ENCODE measurements at places on chromosomes 11 and 22. TPM values are rescaled to one million over a fixed set of nuclear protein-coding genes. Genes with fewer than 3 reads are reported as not detected.

The CCDC15 gene
- 2.7 TPM for total RNA-seq

The CRACR2B gene
- 22.6 TPM for total RNA-seq

The WEE1 gene
- 28.9 TPM for total RNA-seq

The FDX1 gene
- 17.2 TPM for total RNA-seq

The PHF21B gene
- total RNA-seq = not detected

The MAPK11 gene
- total RNA-seq = 15.1 TPM

The SLCO2B1 gene
- 145 TPM for total RNA-seq

The OR8A1 gene
- not detected for total RNA-seq

The UCP3 gene
- total RNA-seq = 1.0 TPM

The CTSW gene
- 9.1 TPM for total RNA-seq

The GLB1L3 gene
- total RNA-seq = 0.12 TPM

The NOX4 gene
- 0.86 TPM for total RNA-seq

The CARD16 gene
- total RNA-seq = 55.9 TPM

The MUC5B gene
- 33.4 TPM for total RNA-seq

The TBX1 gene
- 4.4 TPM for total RNA-seq

The MRGPRF gene
- 22.6 TPM for total RNA-seq

The SCGB2A2 gene
- total RNA-seq = not detected

The ACR gene
- 1.4 TPM for total RNA-seq

The MYO18B gene
- total RNA-seq = 0.06 TPM

The APOA4 gene
- total RNA-seq = not detected

The MS4A4A gene
- total RNA-seq = 93.6 TPM

The MS4A3 gene
- 0.73 TPM for total RNA-seq

The MIOX gene
- not detected for total RNA-seq

The ENTHD1 gene
- 0.16 TPM for total RNA-seq

The YPEL1 gene
- 6.9 TPM for total RNA-seq

The MS4A1 gene
- total RNA-seq = 1.7 TPM

The SOX6 gene
- 4.7 TPM for total RNA-seq

The RIMBP3C gene
- total RNA-seq = 0.17 TPM

The SMIM35 gene
- total RNA-seq = not detected

The SLC5A4 gene
- 0.73 TPM for total RNA-seq

The PTGDR2 gene
- 0.21 TPM for total RNA-seq

The TBX10 gene
- not detected for total RNA-seq

The BAIAP2L2 gene
- total RNA-seq = 0.34 TPM

The PNPLA3 gene
- total RNA-seq = 1.2 TPM

The SYCE3 gene
- not detected for total RNA-seq

The IL10RA gene
- 21.2 TPM for total RNA-seq

The RTN4R gene
- total RNA-seq = 10.9 TPM

The CCDC73 gene
- total RNA-seq = 0.18 TPM

The C22orf23 gene
- 0.26 TPM for total RNA-seq

The TTLL12 gene
- total RNA-seq = 42.1 TPM

The TYR gene
- total RNA-seq = not detected

The MAPK1 gene
- 163 TPM for total RNA-seq

The OR51B6 gene
- total RNA-seq = not detected

The OR5D18 gene
- total RNA-seq = not detected

The DGAT2 gene
- 8.1 TPM for total RNA-seq

The C11orf91 gene
- not detected for total RNA-seq

The OR4D5 gene
- total RNA-seq = not detected

The EMID1 gene
- 17.7 TPM for total RNA-seq

The CFAP300 gene
- total RNA-seq = 8.1 TPM

The CASP12 gene
- total RNA-seq = 1.2 TPM

The KRTAP5-7 gene
- 0.24 TPM for total RNA-seq

The GLYAT gene
- total RNA-seq = not detected

Data from left lung (tissue), 14 donors.